ENCODE measurements at places on chromosomes 4 and X.

GRCh38 chr4:24482871-24483270 is 101.5 kb downstream of the DHX15 start:
- no peak for DNase-seq

GRCh38 chr4:136934601-136935000 is 597.7 kb downstream of the PCDH18 start:
- no peak for DNase-seq

DNA sequence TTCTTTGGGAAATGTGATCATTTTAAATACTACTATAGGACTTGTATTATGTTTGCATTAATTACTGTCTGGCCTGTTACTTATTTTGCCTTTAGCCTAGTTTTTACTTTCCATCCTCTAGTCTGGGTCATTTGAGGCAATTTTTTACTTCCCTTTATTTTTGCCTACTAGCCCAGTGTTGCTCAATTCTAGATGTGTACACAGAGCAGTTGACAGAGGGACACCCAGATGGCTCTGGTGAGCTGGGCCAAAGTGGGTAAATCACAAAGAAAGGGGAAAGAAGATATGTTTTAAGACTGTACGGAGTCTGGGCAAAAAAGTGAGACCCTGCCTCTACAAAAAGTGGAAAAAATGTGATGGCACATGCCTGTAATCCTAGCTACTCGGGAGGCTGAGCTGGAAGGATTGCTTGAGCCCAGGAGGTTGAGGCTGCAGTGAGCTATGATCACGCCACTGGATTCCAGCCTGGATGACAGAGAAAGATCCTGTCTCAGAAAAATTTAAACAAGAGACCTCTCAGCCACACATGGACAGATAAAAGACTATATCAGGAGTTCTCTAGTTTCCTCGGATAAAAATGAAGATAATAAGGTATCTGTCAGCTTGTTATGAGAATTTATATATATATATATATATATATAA is 35.7 kb downstream of the APOO start:
- DNase-seq, result no peak

DNA sequence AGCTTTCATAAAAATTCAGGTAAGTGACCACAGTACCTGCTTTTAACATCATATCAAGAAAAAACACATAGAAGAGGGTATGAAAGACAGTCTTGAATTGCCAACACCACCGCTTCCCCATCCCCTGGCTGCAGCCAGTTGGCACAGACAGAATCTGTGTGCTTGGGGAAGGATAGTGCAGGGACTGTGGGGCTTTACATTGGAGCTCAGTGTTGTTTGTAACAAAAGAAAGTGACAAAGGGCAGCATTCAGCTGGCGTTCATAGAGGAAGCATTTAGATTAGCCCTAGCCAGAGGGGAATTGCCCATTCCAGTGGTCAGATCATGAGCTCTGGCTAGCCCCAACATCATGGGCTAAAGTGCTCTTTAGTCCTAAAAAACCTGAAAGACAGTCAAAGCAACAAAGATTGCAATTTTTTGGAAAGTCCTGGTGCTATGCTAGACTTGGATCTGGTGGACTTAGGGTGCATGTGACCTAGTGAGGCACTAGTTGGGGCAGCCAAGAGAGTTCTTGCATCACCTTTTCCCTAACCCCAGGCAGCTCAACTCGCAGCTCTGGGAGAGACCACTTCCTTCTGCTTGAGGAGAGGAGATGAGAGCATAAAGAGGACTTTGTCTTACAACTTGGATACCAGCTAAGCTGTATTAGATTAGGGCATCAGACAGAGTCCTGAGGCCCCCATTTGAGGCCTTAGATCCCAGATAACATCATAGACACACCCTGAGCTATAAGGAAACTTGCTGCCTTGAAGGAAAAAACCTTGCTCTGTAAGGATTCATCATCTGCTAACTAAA is 1602.4 kb upstream of the ADGRL3 start:
- no peak for DNase-seq

DNA sequence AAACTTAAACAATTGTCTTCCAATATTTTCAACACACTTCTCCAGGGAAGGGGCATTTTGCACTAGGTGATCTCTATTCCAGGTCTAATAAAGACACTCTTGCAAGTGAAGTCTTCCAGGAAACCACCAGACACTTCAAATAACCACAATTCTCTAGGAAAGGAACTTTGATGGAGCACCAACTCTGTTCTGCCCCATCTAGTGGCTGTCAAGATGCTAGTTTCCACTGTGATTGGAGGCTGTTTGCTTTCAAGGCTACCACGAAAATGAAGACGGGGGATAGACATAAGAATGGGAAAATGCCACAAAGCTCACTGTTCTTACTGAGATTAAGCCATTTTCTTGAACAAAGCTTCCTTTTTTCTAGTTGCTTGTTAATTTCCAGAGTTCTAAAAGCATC is 100.6 kb upstream of the F9 start:
- no peak for DNase-seq

- DNase-seq, result no peak
Measured at GRCh38 chr4:174119051-174119450, 164.4 kb downstream of the FBXO8 start.

DNA sequence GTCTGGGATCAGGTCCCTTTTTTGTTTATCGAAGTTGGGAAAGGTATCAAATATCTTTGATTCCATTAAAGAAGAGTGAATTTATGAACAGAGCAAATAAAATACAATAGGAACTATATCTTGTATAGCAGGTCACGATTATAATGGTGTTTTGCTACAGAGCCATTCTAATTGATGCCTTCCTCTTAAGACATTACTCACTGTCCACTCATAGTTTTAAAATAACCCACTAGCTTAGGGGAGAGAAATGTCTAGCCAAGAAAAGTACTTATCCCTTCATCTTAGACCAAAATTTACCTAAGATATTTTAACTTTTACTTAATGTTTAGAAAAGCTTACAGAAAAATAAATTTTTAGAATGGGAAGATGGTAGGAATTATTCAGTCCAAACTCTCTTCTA is 112.0 kb upstream of the PABPC4L start:
- DNase-seq, result no peak

DNA sequence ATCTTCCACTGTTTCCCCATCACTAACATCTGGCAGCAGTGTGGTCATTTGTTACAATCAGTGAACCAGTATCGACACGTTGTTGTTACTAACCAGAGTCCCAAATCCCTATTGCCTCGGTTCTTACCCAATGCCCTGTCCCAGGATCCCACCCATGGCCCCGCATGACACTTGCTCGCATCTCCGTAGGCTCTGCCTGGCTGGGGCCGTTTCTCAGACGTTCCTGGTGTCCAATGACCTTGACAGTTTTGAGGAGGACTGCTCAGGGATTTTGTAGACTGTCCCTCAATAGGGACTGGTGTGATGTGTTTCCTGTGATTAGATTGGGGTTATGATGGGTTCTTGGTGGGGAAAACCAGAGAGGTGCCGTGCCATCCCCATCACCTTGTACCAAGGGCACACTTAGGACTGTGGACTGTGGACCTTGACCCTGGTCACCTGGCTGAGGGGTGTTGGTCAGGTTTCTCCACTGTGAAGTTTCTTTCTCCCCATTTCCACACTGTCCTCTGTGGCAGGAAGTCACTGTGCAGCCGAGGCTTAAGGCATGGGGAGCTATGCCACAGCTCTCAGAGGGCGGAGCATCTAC is 108.4 kb downstream of the ADRA2C start:
- no peak for DNase-seq

DNA sequence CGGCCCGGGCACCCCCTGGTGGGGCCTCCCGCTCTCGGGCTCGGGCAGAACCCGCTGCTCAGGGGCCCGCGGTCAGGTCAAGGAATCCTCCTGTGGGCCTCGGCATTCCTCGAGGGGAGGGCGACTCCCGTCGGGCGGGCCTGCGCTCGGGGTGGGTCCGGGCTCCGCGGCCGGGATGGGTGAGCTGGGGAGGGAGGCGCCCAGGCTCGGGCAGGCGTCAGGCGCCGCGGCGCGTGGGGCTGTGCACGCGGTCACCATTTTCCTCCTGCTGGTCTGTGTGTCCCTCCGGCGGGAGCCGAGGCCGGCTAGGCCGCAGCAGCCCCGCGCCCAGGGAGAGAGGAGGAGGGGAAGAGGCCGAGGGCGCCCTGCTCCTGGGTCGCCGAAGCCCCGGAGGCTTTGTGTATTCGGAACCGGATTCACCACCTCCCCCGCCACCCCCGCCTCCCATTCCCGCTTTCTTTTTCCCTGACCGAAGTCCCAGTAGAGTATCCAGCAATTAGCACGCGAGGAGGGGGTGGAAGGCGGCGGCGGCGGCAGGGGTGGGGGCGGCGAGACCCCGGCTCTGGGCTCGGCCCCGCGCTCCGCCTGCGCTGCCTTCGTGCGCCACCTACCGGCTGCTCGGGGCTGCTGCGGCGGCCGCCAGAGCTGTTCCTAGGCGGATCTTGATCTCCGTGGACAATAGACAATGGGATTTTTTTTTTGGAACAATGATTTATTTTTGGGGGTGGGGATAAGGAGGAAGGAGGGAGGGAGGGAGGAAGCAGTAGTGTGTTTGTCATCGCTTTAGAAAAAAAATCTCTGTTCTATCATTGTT is 99.0 kb upstream of the MAML3 start:
- peak; percentile 39 for DNase-seq

DNA sequence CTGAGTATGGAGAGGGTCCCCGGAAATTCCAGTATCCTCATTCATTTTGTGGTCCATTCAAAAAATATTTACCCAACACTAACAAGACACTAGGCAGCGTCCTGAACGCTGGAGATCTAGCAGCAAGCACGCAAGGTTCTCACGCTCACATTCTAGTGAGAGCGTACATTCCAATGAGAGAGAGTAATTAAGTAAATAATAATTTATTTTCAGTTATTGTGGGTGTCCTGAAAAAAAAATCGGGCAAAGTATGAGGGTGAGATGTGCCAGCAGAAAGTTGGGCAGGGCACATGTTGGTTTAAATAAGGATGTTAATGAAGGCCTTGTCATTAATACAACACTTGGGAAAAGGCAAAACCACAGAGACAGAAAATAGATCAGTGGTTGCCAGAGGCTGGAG is 4.0 kb upstream of the TMEM156 start:
- no peak for DNase-seq

- DNase-seq, result no peak
Measured at GRCh38 chrX:119467433-119467832, 811 bp upstream of the SLC25A5 start.

- no peak for DNase-seq
Measured at GRCh38 chr4:155339999-155340398, 36.8 kb downstream of the MAP9 start.

DNA sequence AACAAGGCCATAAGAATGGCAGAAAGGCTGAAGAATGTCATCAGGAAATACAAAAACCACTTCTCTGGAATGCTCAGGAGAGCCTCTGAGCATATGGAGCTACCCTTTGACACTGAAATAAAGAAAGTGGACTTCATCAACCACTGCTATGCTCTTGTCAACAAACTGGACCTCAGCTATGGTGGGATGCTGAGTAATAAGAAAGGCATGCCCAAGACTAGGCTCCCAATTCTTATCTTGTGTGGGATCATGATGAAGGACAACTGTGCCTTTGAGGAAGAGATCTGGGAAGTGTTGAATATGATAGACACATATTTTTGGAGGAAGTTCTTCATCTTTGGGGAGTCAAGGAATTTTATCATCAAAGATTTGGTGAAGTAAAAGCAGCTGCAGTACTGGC is 86.9 kb upstream of the MAGEB16 start:
- DNase-seq, result no peak

GRCh38 chr4:79514621-79515329 is 106.7 kb upstream of the GK2 start:
- DNase-seq, result no peak

- no peak for DNase-seq
Measured at GRCh38 chrX:13520351-13520750, 49.0 kb upstream of the EGFL6 start.

GRCh38 chr4:26748811-26749210 is 111.8 kb upstream of the STIM2 start:
- no peak for DNase-seq

GRCh38 chrX:24703185-24703494 is 9.4 kb downstream of the POLA1 start:
- DNase-seq, result no peak

GRCh38 chrX:42495139-42495538 is 282.8 kb downstream of the PPP1R2C start:
- DNase-seq, result no peak

DNA sequence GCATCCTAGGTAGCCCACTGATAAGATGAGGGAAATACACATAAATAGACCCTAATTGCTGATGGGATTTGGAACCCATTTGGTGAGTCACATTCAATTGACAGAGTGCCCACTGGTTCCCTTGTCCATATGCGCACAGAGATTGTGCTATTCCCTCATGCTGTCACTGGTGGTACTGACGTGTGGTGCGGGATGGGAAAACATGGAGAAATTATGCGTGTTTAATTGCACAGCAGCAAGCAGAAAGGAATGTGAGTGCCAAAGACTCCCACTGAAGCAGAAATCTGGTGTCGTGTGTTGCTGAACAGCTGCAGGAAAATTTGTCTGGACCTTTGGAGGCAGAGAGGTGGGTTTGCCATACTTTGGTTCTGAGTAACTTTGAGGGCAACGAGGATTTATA is 92.2 kb downstream of the NHSL2 start:
- no peak for DNase-seq

DNA sequence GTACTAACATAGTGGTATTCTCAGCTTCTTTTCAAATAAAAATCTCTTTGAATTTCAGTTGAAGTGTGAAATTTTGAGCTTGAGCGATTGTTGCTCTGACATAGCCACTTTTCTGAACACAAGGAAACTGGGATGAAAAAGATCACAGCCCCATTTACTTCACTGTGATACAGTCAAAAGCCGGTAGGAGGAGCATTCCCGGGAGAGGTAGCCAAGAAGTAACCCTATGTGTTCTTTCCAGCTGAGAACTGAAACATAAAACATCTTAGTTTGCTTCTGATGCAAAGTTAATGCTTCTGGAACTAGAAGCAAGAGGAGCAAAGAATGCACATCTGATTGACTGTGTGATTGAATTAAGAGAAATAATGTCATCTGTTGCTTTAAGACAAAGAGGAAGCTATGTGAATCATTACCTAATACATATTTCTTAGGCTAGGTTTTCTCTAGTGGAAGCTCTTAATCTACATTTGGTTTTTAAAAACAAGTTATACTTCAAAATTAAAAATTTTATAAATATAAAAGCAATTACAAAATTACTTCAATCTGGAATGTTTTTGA is 88.3 kb upstream of the UNC5C start:
- no peak for DNase-seq

GRCh38 chr4:116073051-116073450 is 959.6 kb upstream of the NDST4 start:
- DNase-seq, result no peak

GRCh38 chr4:7180938-7181337 is 11.4 kb upstream of the SORCS2 start:
- no peak for DNase-seq

DNA sequence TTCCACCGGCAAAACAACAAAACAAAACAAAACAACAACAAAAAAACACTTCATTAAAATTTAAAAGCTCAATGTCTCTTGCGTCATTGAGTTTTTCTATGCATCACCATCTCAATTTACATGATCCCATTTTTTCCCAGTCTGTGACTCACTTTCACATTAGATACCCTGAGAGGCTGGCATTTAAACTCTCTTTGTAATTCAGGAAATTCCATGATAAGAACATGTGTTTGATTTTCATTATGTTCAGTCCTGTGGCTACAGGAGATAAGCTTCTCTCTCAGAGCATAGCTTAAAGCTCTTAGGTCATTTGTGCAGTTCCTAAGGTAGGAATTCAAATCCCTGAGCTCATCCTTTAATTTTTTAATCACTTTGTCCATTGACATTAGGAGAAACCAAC is 104.6 kb downstream of the NBDY start:
- no peak for DNase-seq

- DNase-seq, result no peak
Measured at GRCh38 chrX:156001001-156001666, 3.6 kb downstream of the IL9R start.
